T-helper 17 cell (primary cell): ENCODE measurements at places on chromosomes 1 and 21.

- DNase-seq: no peak
Observed at GRCh38 chr1:155184835-155185782, 11.5 kb downstream of the TRIM46 start.

DNA sequence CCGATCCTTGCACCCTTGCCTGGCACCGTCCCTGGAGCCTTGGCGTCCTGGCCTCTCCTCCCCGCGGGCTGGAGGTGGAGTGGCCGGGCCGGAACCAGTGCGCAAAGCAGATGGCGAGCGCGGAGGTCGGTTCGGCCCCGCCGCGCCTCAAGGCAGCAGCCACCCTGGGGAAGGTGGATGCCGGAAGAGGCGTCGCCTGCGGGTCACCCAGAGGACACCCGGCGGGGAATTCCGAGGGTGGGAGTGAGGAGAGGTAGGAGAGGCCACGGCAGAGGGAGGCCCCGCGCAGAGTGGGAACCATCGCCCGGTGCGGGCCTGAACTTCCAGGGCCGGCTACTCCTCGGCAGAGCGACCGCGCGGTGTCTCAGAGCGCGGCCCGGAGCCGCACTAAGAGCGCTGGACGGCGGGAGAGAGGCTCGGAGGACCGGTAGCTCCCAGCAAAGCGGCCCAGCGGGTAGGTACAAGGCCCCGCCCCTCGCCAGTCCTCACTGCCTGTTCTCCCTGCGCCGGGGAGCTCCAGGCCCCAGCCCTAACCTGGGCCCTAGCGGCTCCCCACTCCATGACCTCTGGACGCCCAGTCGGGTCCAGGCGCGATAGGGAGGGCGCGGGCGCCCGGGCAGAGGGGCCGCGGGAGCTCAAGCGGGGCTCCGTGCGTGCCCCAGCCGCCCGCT, at the start of gene RNF207:
Gene RNF207 (plus strand): TSS at position 271 of the 671 bp plus-strand sequence. CDS start 417 bp downstream, outside the sequence.
- DNase-seq: peak; percentile 58

GRCh38 chr1:36446271-36446670, 4.0 kb downstream of the OSCP1 start:
- DNase-seq: no peak

DNA sequence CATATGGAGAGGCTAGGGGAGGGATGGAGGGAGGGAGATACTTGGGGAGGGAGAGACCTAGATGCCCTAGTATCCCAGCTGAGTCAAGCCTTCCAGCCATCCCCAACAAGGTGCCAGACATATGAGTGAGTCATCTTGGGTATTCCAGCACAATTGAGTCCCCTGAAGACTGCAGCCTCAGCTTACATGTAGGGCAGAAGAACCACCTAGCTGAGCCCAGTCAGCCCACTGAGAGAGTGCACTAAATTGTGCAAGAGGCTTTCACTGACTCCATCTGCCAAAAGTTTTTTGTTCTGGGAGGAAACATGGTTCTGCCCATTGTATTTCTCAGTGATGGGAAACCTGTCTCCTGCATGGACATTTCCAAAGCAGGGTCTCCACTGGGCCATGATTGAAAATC, 76.4 kb downstream of the FOXD2 start:
- no peak for DNase-seq

- DNase-seq: no peak
Observed at GRCh38 chr1:107894605-107895004, 70.4 kb downstream of the VAV3 start.

- DNase-seq: no peak
Observed at GRCh38 chr1:49052102-49052501, 275.4 kb upstream of the BEND5 start.

DNA sequence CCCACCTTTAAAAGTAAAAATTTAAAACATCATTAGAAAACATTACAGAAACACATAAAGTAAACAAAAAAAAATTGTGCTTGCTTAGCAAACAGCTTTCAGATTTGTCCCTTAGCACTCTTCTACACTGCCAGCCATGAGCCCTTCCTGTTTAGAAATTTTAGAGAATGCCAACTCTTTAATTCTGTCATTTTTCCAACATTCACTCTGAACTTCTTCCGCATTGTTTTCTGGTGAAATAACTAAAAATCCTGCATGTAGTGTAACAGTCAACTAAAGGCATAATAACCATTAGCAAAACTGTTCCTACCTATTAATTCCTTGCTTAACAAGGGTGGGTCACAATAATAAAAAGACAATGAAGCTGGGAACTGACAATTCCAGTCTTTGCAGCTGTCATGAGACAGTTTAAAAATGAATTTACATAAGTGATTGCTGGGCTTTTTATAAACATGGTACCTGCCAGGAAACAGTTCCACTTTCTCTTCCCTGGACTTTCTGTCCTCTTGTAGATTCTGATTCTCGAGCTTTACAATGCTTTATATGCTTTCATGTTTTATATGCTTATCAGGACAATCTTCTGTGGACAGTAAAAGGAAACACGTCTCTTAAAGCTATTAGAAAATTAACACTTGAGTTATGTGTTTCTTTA, 19.0 kb downstream of the GNG12 start:
- DNase-seq: no peak

DNA sequence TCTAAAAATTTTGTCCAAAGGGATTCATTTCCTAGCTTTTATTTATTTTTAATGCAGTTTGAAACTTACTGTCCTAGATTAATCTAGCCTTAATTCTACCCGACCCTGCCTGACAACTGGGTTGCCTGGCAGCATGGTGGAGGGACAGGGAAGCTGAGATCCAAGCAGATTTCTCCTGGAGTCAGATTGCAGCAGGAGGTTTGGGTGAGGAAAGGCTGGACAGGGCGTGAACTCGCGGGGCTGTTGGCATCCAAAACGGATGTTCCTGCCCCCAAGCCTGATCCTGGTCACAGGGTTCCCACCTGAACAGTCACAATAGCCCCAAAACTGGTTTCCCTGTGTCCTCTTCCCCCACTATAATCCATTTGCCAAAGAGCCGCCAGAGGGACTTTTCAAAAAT, 23.2 kb downstream of the TCEA3 start:
- no peak for DNase-seq

- DNase-seq: no peak
Observed at GRCh38 chr1:227756172-227756959, 21.1 kb downstream of the SNAP47 start.
